HT-29 (cell line): ENCODE measurements at places on chromosomes 1 and 21.
A peak's percentile ranks its signal among the peaks of the same experiment; 100 is the strongest.

GRCh38 chr1:229538945-229539344 is 19.6 kb downstream of the ABCB10 start:
- DNase-seq = no peak

- peak; percentile 97 for DNase-seq
Measured at GRCh38 chr1:16155537-16156410, at the start of gene EPHA2. TSS of gene EPHA2 (minus strand) at chr1:16156069. CDS start at chr1:16155932, 137 bp downstream.

DNA sequence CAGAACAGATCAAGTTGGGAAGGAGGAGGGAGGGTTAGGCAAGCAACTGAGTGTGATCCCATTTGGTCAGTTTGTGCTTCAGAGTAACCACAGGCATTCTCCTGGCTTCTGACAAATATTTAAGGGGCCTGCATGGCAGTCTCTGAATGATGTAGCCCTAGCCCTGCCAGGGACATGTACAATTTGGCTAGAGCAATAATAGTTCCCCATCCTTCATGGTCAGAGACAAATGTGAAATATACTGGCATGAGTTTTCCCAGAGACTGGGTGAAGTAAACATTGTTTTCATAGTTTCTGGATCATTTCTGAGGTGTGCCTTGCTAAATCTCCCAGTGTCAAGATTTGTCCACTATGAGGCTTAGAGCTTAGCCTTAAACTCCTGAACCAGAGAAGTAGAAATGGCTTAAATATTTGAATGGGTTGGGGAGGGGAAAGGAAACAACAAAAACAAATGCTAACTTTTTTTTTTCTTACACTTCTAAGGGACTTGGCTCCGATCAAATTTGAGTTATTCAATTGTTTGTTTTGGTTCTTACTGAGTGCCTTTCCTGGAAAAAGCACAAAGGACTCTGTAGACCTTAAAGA is 42.0 kb upstream of the UBE2U start:
- no peak for DNase-seq

DNA sequence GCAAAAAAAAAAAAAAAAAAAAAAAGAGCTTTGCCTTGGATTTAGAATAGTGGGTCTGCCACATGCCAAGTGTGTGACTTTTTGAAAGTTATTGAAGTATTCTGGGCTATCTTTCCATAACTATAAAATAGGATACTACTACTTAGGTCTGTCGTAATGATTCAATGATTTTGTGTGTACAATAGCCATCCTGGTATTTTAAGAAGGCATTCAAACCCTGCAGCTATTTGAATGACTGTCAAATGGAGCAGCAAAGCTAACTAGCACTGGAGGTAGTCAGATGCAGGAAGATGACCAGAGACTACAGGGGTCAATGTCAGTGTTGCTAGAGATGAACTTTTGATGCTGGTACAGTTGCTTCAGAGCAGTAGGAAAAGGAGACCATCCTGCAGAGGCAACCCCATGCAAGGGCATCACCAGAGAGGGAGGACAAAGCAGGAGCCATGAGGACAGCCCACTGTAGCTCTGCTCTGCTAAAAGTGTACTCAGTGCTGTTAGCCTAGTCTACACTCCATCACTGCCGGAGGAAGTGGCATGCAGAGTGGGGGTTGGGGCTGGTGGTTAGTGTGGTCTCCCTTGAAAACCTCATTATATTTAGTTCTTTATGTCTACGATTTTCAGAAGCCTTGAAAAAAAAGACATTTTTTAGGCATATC is 29.0 kb downstream of the DUSP10 start:
- DNase-seq = no peak

GRCh38 chr1:196654271-196654670 is 2.4 kb downstream of the CFH start:
- no peak for DNase-seq

GRCh38 chr21:38356883-38357625 is 100.3 kb downstream of the KCNJ15 start:
- no peak for DNase-seq
